ENCODE measurements at places on chromosomes 6 and 20. TPM values are rescaled to one million over a fixed set of nuclear protein-coding genes. Genes with fewer than 3 reads are reported as not detected.

DNA sequence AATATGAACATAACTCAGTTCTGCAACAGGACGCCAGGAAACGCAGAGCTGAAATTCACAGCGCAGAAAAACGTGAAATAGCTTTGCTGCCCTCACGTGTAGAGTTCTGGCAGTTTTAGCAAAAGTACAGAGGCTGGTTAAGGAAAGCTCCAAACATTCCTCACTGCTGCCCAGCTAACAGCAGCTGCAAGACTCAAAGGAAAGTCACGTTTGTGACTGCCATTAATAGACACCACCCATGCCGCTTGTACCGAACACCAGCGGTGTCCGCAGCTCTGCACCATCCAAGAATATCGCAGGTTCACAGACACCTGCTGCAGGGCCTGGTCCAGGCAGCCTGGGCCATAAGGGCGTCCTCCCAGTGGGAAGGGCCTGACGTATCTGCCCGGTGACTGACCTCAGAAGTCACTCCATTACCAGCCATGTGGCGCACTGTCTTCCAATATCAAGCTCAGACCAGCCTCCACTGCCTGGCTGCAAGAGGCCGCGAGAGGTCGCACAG is 61.4 kb downstream of the WDR27 start:
- DNase-seq = no peak

- no peak for DNase-seq
Measured at GRCh38 chr6:143952060-143952778, 55.8 kb downstream of the PLAGL1 start.

DNA sequence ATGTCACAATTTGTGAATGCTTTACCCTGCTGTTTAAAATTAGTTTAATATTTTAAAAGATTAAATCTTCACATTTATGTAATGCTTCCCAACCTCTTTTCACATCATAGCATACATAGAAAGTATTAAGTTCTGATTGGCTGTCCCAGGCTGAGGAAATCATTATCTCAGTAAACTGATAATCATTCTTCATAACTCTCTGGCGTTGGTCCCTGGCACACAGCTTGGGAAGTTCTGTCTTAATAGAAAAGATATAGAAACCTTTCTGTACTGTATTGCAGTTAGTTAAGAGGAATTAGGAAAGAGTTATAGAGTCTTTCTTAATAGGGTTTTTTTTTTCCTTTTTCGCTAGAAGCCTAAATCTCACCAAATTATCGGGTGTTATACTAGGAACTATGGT is 85.4 kb downstream of the CBFA2T2 start:
- DNase-seq = no peak

- DNase-seq = no peak
Measured at GRCh38 chr6:6748001-6748400, 159.5 kb downstream of the LY86 start.

GRCh38 chr6:137213813-137214212 is 5.4 kb downstream of the IFNGR1 start:
- DNase-seq = no peak

DNA sequence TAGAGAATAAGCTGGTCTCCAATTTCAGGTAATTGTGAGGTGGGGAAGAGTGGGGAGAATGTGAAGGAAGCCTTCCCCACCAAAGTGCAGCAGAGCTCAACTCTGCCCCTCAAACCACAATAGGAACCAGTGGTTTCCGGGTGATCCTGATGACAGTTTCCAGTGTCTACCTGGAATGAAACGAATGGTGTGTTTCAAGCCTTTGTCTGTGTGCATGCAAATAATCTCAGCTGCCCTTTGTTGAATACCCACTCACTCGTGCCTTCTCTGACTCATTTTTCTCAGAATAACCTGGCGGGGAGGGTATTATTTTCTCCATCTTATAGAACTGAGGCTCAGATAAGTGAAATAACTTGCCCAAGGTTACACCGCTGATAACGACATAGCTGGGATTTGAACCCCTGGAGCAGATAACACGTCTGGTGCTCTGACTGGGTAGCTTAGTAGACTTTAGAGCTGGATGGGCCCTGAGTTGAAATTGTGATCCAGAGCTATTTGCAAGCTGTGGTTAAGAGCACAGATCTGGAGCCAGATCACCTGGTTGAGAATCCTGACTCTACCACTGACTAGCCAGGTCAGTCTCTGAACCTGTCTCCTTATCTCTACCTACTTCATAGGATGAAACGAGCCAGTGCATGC is 85.1 kb downstream of the EYA2 start:
- DNase-seq = no peak

DNA sequence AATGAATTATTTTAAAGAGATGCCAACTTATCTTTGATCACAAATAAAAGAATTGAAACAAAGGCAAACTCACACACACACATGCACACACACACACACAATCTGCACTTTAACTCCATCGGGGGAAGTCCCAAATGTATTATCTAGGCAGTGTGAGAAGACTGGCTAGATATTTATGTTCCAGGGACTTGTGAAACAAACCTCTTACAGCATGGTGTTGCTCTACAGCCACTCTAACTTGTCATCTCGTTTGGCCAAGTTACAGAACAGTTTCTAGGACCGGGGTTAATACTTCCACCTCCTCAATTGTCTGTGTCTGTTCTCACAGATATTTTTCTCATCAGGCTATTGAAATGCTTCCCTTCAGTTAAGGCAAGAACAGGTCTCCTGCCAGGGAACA is 855.0 kb downstream of the EPHA7 start:
- no peak for DNase-seq

DNA sequence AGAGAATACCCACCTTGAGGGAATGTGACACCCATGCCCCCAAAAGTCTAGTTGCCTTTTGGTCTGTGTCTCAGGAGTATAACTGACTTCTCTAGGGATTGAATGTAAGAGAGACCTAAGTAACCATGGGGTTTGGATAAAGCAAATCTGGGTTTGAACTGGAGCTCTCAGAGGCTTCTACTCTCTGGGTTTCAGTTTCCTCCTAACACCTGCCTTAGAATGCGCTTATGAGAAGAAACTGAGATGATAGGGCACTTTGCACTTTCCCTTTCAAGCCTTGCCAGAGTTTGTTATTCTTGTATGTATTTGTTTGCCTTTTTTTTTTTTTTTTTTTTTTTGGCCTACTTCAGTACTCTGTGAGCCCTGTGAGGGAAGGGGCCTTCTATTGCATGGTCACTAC is 19.4 kb downstream of the SDHAF4 start:
- DNase-seq = no peak

DNA sequence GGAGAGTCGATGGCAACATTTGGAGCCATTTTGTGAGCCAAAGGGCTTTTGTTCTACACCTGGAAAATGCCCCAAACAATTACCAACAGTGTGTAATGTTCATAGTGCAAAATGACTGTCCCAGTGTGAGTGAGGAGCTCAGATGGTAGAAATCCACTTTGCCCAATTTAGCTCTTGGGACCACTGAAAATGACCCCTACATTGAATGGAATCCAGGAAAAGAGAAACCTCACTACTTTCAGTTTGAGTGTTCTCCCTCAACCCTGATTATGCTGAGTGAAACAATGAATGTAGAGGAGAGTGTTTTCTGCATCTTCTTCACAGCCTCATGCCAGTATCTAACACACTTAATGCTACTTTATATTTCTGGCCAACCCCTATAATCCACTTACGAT is 84.9 kb upstream of the NRN1 start:
- no peak for DNase-seq

GRCh38 chr20:48141660-48142515 is 356.6 kb upstream of the SULF2 start:
- no peak for DNase-seq

GRCh38 chr6:131916847-131917246 is 34.3 kb downstream of the CCN2 start:
- DNase-seq = no peak

- DNase-seq = no peak
Measured at GRCh38 chr20:18978311-18978710, 164.7 kb downstream of the SCP2D1 start.

The FNDC1 gene
- 0.06 TPM for total RNA-seq

The SPATS1 gene
- not detected for total RNA-seq

The CCN2 gene
- 13.1 TPM for total RNA-seq
